Activated naive CD4-positive, alpha-beta T cell treated with anti-CD3 and anti-CD28 coated beads for 36 hours (primary cell): ENCODE measurements at places on chromosomes 11 and 22. TPM values are rescaled to one million over a fixed set of nuclear protein-coding genes. Genes with fewer than 3 reads are reported as not detected.
A peak's percentile ranks its signal among the peaks of the same experiment; 100 is the strongest.

Gene THY1
- total RNA-seq: 0.17 TPM

DNA sequence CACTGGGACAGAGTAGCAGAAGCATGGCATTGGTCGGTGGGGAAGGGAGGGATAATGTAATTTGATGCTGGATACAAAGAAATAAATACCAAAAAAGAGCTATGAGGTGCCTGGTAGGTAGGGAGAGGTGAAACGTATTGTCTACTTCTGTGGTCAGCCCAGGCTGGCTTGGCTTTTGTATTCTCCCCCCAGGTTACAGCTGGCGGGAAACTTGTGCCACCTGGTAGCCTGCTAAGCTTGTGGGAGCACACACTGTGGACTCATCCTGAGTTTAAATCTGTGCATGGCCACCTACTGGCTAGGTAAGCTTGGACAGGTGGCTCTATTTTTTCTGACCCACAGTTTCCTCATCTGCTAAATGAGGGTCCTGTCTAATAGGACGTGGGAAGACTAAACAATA, 165.2 kb upstream of the E2F8 start:
- DNase-seq: no peak

Gene RFPL3
- not detected for total RNA-seq

GRCh38 chr11:125091247-125091876, 20.1 kb downstream of the TMEM218 start:
- no peak for DNase-seq

- no peak for DNase-seq
Measured at GRCh38 chr22:24540470-24540869, 14.5 kb downstream of the GUCD1 start.

DNA sequence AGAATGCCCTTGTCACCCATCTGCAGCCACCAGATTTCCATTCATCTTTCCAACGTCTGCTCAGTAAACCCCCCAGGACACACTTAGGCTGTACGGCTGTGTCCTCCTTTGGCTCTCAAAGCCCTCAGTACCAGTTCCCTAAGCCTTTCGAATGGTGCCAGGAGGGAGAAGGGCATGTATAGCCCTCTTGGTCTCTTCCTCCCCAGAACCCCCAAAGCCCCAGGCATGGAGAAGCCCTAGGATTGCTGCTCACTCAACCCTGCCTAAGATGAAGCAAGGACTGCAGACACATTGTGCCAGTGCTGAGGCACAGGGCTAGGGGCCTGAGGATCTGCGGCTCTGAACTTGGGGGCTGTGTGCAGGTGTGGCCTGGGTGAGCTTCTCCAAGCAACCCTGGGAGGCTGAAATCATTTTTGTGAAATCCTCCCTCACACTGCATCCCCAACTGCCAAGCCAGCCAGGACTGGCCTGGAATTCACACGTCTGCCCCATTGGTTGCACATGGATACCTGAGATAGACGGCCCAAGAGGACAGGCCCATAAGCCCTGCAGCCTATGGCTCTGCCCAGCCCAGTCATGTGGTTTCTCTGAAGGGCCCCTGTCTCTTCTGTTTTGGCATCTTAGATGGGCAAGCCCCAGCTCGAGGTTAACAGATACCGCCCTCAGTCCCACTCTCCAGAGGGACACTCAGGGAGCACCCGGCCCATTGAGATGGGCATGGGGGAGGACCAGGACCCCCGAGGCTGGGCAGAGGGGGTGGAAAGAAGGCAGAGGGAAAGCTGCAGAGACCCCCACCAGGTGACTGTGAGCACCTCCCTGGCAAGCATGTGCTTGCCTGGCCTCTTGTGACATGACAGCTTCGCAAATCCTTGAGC, 34.0 kb downstream of the KCNQ1OT1 start:
- no peak for DNase-seq

GRCh38 chr22:37244922-37245722, 1.1 kb upstream of the RAC2 start:
- DNase-seq: peak; percentile 20

DNA sequence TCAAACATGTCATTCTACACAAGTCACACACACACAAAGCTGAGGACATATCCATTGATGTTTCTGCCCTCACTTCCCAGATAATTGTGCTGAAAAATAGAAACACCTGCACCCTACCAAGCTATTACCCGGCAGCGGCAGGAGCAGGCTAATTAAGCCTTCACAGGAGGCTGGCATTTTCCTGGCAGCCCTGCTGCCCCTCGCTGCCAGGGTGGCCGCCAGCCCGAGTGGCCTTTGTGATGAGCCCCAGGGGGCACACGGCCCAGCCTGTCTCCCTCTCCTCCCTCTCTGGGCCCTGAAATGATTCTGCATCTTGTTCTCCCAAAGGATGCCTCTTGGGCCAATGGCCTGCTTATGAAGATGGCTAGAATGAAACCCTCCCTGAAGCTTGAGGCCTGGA, 76.2 kb upstream of the TP53I11 start:
- DNase-seq: no peak

DNA sequence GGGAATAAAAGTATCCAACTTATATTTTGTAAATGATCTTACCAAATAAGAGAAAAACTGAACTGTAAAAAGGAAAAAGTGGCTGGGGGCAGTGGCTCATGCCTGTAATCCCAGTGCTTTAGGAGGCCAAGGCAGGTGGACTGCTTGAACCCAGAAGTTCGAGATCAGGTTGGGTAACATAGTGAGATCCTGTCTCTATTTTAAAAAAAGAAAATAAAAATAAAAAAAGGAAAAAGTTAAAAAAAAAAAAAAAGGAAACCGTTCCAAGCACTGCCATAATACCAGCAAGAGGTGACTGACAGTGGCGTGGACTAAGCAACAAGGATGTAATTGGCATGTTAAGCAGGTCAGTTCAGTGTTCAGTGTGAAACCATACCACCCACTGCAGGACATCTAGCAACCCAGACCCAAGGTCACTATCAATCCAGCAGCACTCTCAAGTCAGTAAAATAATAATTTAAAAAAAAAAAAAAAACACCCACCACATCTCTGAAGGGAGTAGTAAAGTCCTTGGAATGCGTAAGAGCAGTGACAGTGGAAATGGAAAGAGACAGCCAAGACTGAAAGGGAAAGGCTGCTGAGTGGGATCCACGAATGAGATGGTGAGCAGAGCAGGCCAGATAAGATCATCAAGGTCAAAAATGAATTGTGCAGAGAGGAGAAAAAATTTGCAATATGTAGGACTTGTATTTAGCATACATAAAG, 43.6 kb downstream of the MAPK1 start:
- DNase-seq: no peak

Gene SLC22A8
- total RNA-seq: not detected

Gene MUC2
- total RNA-seq: not detected

- no peak for DNase-seq
Measured at GRCh38 chr11:13309156-13309555, 31.6 kb downstream of the BMAL1 start.

- DNase-seq: no peak
Measured at GRCh38 chr11:11916981-11917399, 75.2 kb downstream of the USP47 start.

Gene SLCO2B1
- total RNA-seq: not detected

GRCh38 chr11:124934862-124935547, 842 bp downstream of the HEPACAM start:
- DNase-seq: no peak

DNA sequence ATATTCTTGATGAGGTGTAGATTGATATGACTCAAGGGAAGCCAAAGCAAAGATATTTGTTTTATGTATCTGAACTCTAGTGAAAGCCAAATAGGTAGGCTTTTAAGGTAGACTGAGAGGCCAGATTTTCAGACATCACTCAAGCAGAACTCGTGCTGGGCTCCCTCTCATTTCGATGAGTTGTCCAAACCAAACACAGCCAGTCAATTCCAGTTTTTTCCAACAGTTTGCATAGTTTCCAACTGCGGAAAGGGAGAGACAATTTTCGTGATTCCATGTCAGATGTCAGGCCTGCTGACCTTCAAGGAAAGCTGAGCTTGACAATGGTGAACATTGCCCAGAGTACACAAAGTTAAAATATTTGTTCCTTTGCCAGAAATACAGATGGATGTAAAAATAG, 110.9 kb upstream of the MPPED2 start:
- no peak for DNase-seq

DNA sequence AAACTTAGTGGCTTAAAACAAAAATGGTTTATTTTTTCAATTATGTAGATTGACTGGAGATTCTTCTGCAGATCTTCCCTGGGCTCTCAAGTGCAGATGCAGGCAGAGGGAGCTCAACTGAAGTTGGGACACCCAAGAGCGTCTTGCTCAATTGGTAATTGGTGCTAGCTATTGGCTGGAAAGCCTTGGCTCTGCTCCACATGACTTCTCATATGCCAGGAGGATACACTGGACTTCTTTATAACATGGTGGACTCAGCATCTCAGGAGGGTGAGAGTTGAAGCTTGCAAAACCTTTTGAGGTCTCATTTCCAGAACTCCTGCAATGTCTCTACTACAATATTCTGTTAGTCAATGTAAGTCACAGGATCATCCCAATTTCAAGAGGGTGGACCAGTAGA, 42.2 kb upstream of the PRSS23 start:
- no peak for DNase-seq

DNA sequence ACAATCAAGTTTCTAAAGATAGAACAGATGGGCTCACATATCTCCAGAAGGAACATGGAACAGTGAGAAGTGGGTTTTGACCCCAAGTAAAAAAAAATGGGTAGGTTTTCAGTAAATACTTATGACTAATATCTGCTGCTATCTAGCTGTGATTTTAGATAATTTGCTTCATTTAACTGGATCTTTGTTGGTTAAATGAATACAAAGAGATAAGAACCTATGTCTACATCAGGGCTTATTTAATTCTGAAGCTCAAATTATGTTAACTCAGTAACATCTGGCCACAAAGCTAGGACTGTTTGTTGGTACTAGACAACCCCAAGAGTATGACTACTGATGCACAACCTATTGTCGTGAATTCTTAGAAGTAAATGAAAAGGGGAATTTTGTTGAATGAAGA, 144.4 kb upstream of the SESN3 start:
- no peak for DNase-seq

Gene SEPTIN5
- 0.81 TPM for total RNA-seq

Gene PDHX
- 38.2 TPM for total RNA-seq

DNA sequence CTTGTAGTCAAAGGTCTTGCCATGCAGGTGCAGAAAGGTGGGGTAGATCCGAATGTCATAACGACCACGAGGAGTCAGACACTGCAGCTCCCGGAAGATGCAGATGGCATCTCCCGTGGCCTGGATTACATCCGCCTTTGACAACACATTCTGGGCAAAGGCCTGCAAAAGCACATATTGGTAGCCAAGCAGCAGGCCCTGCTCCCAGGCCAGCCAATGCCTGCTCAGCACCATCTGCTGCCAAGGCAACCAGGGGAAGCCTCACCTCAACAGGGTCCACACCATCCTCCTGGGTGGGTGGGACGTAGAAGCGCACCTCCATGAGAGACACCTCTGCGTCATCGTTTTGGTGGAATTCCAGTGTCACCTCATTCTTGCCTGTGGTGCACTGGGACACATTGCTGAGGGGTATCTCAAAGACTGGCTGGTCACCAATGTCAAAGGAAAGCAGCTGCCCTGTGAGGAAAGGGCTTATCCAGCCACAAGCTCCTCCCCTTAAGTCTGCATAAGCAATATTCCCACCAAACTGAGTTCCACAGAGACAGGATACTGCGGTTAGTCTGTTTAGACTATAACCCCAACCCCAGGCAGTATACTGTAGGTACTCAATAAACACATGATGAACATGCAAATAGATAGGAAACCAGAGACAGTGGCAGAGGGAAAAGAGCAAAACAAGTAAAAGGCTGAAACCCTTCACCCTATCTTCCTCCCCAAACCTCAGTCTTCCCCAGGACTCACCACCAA, 2.8 kb downstream of the SSRP1 start:
- no peak for DNase-seq

DNA sequence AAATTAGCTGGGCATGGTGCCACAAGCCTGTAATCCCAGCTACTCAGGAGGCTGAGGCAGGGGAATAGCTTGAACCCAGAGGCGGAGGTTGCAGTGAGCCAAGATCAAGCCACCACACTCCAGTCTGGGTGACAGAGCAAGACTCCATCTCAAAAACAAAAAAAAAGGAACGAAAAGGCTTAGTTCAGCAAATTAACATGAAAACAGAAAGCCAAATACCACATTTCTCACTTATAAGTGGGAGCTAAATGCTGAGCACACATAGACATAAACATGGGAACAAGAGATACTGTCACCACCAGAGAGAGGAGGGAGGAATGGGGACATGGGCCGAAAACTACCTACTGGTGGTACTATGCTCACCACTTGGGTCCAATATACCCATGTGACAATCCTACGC, 38.6 kb downstream of the SCGB1A1 start:
- no peak for DNase-seq

Gene OR2AG1
- not detected for total RNA-seq

DNA sequence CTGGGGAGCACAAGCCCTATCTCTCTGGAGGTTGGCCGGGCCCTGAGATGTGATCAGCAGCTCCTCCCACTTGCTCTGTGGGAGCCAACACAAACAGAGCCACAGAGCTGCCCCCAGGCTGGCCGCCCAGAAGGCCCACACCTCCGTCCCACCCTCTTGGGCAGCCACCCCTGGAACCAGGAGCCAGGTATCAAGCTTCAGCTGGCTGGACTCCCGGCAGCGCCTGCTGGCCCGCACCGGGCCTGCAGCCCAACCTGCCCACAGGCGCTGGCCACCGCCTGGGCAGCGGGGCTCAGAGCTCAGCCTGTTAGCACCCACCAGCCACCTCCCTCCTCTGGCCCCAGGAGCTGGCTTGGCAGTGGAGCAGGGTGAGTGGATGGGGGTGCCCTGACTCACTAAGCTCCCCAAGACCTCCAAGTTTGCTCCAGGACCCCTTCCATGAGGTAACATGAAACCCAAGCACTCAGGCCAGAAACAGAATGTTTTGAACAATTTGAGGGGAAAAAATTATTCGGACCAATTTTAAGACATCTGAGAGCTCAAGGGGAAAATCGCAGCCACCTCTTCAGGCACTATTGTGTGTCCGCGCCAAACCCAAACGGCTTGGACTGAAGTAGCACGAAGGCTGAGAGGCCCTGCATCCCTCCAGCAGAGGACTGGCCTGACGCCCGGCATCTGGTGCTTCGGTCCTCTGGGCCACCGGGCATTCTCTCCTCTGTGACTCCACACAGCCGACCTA, 450.8 kb downstream of the SOX6 start:
- DNase-seq: no peak

GRCh38 chr11:71551711-71552110, 3.5 kb downstream of the KRTAP5-9 start:
- DNase-seq: no peak

DNA sequence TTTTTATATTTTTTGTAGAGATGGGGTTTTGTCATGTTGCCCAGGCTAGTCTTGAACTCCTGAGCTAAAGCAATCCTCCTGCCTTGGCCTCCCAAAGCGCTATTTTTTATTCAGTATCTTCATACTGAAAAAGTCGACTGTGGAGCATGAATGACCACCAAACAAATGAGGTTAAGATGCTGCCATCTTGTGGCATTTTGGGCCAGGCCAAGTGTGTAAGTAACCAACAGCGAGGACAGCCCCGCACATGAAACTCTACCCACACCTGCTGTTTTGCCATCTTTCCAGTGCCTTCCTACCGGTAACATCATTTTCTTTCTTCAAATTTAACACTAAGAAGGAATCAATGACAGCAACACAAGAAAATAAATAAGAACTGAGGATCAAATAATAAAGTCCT, 32.2 kb upstream of the AQP11 start:
- DNase-seq: peak; percentile 29
